AML-193 (cell line): ENCODE measurements at places on chromosomes 7 and 10.

- DNase-seq, result no peak
Observed at GRCh38 chr10:93722550-93722949, 20.2 kb upstream of the FRA10AC1 start.

GRCh38 chr10:33334805-33335550 lies 511 bp upstream of the NRP1 start:
- DNase-seq, result peak; percentile 50

DNA sequence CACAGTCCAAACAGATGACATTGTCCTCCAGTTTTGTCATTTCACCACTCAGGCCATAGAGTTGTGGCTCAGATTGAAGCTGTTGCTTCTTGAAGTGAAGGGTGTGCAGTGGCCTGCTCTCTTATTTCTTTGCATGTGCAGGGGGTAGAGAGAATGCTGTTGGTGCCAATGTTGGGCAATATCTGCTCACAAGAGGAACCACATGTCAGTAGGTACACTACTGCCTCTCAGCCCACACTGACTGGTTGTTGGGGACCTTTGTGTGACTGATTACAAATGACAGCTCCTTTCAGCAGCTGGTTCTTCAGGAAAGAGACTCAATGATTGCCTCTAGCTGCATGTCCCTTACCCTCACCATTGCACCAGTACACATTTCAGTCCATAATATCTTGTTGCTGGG lies 21.9 kb upstream of the SFTPA1 start:
- no peak for DNase-seq

DNA sequence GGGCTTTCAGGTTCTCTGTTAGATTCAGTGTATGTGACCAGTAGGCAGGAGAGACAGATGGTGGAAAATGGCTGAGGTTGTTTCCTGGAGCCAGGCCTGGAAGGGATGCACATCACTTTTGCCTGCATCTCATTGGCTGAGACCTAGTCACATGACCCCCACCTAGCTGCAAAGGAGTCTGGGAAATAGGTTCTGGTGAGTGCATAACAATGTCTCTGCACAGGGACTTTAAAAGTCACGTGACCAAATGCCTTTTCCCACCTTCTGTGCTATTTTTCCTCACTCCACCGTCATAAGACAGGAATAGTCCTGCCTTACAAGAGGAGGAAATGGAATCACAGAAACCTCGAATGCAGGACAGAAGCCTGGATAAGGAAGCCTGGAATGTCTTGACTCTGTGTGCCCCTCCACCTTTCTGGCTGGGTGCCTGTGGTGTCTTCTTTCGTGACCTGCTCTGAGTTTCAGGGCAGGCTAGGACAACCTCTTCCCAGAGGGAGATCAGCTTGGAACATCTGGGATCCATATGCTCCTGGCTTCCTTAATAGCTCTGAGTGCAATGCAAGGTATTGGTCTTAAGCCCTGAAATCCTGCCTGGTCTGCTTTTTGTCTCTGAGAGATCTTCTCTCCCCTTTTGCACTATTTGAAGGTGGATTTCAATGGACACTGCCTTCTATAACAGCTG lies 139.9 kb upstream of the ZNF438 start:
- DNase-seq, result no peak

DNA sequence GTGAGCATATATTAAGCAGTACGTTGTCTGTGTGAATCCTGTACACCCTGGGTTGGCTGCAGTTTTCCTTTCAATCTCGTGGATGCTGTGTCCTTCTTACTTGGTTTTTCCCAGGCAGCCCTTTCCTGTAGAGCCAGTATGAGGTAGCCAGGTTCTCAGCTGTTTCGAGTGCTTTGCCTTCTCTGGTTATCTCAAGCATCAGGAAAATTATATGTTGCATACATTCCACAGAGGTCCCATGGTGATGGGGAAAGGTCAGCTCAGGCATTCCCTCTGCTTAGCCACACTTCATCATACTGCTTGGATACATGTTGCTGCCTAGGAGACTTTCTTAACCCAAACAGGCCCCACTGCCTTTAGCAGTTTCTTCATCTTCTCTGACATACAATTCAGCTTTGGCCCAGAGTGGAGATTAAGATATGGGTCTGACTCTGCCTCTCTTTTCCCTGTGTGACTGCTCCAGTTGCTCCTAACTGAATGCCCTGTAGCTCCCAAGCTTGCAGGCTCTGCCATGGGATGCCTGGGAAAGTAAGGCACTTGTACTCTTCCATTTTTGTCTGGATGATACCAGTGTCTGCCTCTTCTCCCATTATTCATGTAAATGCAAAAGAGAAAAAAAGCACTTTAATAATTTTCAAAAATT lies 11.3 kb downstream of the GNAI1 start:
- no peak for DNase-seq

DNA sequence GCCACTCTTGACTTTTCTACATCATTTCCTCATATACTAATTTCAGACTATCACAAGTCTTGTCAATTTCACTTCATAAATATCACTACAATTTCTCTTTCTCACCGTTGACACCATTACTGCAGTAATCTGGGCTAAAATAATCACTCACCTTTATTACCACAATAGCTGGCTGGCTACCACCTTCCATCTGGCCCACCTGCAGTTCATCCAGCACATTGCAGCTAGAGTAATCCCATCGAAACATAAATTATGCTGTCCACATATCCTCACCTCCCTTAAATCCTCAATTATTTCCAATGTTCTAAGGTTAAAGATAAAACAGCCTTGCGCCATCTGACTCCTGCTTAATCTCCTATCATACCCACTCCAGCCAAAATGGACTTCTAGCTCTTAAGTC lies 16.0 kb downstream of the DGKB start:
- no peak for DNase-seq

- DNase-seq, result no peak
Observed at GRCh38 chr10:133259602-133259989, 17.1 kb downstream of the ADAM8 start.

GRCh38 chr7:95897557-95898251 lies 125.3 kb downstream of the DYNC1I1 start:
- no peak for DNase-seq

DNA sequence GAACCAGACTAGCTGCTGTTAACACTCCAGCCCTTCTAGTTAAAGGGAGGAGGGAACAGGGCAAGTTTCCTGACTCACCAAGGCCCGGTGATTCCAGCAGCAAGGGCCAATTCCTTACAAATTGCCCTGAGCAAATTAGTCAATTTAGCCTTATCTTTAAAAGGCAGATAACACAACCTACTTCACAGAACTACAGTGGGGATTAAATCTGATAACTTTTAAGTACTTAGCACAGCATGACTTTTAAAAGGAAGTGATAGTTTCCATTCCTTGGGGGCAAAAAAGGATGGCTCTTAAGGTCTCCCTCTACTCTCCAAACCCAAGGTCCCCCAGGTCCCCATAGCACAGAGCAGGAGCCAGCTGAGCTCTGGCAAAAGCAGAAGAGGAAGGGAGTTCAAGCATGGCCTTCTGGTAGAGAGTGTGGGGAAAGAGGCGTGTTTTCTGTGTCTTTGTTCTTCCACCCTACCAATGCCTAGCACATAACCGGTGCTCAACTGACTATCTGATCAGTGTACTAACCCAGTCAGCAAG lies 4.0 kb downstream of the CDCA7L start:
- DNase-seq, result peak; percentile 82

GRCh38 chr7:22075561-22075960 lies 129.9 kb upstream of the CDCA7L start:
- no peak for DNase-seq

- no peak for DNase-seq
Observed at GRCh38 chr10:103872137-103872931, 17.0 kb upstream of the SH3PXD2A start.

DNA sequence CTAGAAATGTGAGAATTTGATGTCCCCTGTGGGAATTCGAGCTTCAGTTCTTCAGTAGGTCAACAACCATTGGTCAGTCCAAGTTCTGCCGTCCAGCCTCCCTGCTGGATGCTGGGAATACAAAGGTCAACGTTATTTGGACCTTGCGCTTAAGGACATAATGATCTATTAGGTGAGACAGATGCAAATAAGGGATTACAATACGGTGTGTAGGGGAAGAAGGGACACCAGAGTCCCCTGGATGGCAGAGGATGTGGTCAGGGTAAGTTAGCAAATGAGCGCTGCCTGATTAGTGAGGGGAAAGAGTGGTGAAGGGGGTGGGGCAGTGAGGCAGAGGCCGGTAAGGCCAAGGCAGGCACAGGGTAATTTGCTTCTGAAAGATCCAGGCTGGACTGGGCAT lies 16.2 kb downstream of the CCNY start:
- DNase-seq, result no peak

DNA sequence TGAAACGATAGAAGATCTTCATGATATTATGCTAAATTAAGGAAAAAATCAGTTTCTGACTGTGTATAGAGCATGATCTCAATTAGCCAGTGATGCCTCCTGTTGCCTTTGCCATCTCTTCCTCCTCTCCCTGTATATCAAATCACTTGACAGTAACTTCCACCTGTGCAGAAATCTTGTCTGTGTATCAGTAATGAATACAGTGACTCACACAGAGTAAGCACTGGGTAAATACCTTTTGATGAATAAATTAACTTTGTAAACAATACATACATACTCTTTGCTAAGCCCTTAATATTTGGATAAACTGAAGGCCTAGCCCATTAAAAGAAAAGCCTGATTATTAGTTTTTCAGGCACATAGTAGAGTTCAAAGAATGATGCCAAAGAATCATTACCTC lies 610.6 kb upstream of the NRP1 start:
- DNase-seq, result no peak

DNA sequence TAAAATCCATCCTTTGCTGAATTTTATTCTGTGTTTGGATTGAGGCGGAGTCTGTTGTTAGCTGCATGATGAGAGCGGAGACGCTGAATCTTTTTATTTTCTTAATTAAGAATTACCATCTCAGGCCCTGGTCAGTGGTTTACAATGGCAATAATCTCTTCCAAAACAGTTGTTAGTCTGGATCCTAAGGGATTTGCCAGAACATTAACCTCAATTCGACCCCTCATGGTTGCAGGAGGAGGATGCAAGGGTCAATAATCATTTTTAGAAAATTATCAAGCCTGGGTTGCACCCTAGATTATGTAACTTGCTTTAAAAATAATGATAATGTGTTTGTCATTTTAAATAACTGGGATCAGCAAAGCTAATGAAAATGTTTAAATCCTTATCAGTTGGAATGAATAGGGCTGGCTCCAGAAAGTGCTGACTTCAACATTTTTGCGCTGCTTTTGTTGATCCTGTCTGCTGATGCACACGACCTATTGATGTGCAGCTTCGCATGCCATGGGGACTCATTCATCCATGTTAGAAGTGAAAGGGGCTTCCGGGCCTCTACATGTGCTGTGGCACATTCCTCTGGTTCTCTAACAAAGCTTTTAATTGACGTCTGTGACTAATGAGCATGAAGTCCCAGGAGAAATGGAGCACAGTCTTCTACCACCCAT lies 80.7 kb upstream of the KIAA1217 start:
- DNase-seq, result no peak

GRCh38 chr10:48685731-48686130 lies 1.1 kb downstream of the WDFY4 start:
- no peak for DNase-seq

DNA sequence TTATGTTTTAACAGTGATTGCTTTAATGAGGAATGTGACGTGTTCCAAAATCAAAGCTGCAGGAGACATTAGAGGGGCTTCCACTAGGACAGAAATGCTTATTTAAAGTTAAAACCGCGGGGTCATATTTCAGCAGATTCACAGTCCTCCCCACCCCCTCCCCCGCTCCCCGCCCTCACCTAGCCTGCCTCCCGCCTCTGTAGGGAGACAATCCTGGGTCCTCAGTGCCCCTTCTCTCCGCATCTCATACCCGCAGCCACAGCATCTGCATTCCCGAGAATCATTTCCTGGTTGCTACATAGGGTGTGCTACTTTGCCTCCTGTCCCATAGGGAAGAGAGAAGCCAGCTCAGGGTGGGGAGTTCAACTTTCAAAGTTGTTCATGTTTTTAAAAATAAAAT lies 3.1 kb upstream of the DRGX start:
- no peak for DNase-seq

- no peak for DNase-seq
Observed at GRCh38 chr7:38296059-38296857, 22.8 kb upstream of the TARP start.

DNA sequence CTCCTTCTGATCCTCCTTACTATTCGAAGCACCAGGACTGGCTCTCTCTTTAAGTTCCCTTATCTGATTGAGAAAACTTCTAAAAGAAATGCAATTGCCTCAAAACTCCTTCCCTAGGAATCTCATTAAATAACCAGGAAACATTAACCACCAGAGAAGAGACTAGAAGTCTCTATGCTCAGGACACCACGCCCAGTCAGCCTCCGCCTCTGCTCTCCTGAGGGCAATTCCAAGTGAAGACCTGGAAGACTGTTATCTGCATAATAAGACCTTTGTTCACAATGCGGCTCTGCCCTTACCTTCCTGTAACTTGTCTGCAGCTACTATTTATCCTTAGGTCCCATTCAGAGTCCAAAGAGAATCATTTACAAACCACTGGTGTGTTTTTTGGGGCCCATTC lies 78.8 kb downstream of the ELMO1 start:
- no peak for DNase-seq

DNA sequence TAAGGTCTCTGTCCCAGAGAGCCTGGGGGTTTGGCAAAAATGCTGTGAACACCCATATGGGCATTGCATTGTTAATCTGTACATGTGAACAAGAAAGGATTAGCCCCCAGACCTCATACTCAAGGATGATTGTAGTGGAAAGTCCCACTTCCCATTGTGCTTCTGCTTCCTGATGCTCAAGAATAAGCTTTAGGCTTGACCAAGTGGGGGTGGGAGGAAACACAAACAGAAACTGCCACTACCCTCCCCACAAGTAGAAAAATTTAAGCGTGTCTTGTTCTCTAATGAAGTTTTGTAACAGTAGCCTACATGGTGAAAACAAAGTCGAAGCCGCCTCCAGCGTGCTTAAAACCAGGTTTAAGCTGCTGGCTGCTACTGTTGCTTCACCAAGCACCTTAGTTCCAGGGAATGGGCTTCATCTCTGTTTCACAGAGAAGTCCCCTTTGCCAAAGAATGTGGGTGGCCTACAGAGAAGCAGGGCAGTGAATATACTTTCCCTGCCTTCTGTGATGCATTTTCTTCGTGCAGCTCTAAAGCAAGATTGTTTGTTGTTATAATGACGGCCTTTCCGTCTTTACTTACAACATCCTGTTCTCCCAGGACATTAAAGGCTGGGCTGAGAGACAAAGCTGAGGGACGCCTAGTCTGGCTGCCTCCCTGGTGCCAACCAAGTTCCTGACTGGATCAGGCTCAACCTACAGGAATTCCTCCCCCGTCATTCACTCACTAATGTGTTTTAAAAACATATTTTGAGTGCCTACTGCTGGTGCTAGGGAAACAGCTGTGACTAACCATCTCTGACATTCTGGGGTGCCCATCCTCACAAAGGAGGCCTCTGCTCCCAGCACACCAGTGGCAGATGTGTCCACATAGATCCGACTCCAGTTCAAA lies 32.1 kb upstream of the CCSER2 start:
- no peak for DNase-seq

DNA sequence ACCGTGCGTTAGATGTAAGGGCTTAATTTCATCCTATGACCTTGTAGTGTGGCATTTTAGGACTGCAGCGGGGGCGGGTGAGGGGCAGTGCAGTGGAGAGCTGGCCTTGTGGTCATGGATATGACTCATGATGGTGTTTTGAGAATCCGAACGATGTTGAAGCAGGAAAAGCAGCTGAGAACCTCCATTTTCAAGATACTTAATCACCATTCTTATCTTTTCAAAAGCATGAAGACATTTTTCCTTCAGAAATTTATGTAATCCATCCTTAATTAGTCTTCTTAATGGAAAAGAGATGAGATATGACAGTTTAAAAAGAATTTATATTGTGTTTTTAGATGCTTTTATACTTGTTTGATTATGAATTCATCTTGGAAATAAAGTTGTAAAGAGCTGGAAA lies 9.6 kb downstream of the ATP5F1C start:
- DNase-seq, result no peak
